ENCODE measurements at places on chromosomes 2 and 18. TPM values are rescaled to one million over a fixed set of nuclear protein-coding genes. Genes with fewer than 3 reads are reported as not detected.
A peak's percentile ranks its signal among the peaks of the same experiment; 100 is the strongest.

DNA sequence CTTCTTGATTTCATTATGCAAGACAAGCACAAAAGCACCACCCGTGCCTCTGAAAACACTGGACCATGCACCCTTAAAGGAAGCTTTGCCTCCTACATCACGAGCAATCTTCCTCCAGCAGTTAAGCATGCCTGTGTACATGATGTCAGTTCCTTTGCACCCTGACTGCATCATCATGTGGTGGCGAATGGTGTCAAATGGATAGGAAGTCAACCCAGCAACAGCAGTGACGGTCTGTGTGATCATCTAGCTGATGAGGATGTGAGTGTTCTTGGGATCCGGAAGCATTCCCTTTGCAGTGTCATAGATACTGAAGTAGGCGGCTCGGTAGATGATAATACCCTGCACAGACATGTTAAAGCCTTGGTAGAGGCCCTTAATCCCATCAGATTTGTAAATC is 240.7 kb upstream of the FAM98A start:
- no peak for DNase-seq
- no peaks in the 10 kb centered on the region for H3K27me3 ChIP-seq
- H3K36me3 ChIP-seq, result no peaks in the 10 kb centered on the region
- H3K27ac ChIP-seq, result no peak overlapping the region
- H3K4me3 ChIP-seq, result no peak overlapping the region

Gene TTN
- 1.3 TPM for polyA plus RNA-seq

DNA sequence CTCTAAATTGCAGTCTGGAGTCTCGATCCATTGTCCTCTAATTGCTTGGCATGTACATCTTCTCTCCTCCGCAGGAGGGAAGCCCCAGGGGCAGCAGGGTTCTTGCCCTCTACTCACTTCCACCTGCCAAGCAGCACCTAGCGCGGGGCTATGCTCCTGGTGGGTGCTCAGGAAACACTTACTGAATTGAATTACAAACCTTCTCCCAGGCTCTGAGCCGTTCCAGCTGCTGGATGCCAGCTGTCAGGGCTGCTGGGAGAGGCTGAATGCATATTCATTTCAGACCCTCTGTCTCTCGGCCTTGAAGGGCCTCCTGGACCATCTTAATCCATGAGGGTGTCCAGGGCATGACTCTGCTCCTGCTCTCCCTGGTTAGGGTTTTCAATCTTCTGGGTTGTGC is 94.0 kb downstream of the CELF4 start:
- DNase-seq, result no peak
- no peaks in the 10 kb centered on the region for H3K36me3 ChIP-seq
- no peaks in the 10 kb centered on the region for H3K4me1 ChIP-seq
- no peak overlapping the region for H3K27ac ChIP-seq

GRCh38 chr2:38556006-38556801 is 46.5 kb downstream of the HNRNPLL start:
- H3K27me3 ChIP-seq, result no peaks in the 10 kb centered on the region
- H3K36me3 ChIP-seq, result peaks cover 2% of the 10 kb centered on the region
- no peak overlapping the region for H3K27ac ChIP-seq
- H3K4me1 ChIP-seq, result no peaks in the 10 kb centered on the region
- H3K4me3 ChIP-seq, result no peak overlapping the region
- DNase-seq, result no peak

Gene PLB1
- 0.58 TPM for polyA plus RNA-seq

DNA sequence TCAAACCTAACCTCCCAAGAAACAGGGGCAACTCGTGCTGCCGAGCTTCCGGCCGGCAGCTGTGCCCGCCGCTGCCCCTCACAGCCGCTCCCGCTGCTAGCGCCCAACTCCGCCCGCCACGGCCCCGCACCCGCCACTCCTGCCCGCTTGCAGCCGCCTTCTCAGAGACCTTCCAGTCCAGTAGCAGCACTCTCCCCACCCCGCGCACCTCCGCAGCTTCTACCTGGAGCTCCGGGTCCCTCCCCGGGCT is 722 bp upstream of the C2orf15 start:
- peak overlapping the region; percentile 73 for H3K4me3 ChIP-seq
- H3K4me1 ChIP-seq, result peaks cover 1% of the 10 kb centered on the region
- H3K36me3 ChIP-seq, result no peaks in the 10 kb centered on the region
- H3K27me3 ChIP-seq, result no peaks in the 10 kb centered on the region
- DNase-seq, result no peak
- H3K27ac ChIP-seq, result no peak overlapping the region

GRCh38 chr2:8297376-8298231 is 384.3 kb upstream of the ID2 start:
- H3K36me3 ChIP-seq, result no peaks in the 10 kb centered on the region
- no peak overlapping the region for H3K27ac ChIP-seq
- no peak overlapping the region for H3K4me3 ChIP-seq
- no peaks in the 10 kb centered on the region for H3K4me1 ChIP-seq
- DNase-seq, result no peak

DNA sequence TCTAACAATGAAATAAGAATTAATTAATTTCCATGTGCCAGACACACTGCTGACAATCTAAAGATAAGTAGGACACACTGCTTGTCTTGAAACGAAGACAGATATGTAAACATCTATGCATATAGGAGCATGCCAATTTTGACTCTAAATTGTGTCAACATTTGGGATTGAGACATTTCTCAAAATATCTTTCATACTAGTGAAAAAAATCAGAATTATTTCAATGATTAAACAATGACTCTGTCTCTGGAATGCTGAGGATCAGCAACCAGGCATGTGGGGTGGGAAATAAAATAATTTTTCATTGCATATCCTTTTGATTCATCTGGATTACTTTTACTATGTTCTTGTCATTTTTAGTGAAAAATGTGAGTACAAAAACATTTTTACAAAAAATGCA is 262.6 kb upstream of the SYT4 start:
- H3K27me3 ChIP-seq, result no peaks in the 10 kb centered on the region
- no peak overlapping the region for H3K27ac ChIP-seq
- H3K4me3 ChIP-seq, result no peak overlapping the region
- no peaks in the 10 kb centered on the region for H3K36me3 ChIP-seq
- no peaks in the 10 kb centered on the region for H3K4me1 ChIP-seq

DNA sequence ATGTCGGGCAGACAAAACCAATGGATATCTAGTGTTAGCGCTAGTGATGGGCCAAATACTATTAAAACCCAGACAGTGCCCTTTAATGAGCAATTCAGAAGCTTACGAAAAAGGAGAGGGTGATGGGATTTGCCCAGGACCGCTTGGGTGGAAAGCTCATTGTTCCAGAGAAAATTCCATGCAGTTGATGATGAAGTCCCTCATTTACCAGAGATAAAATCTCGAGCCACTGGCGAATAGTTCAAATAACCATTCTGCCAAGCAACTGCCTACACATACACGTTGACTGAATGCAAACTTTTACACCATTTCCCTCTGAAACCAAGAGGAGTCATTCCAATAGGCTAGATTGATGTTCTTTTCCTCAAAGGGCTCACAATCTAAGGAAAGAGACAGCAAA is 73.6 kb upstream of the ARL4C start:
- no peak overlapping the region for H3K27ac ChIP-seq
- no peak overlapping the region for H3K4me3 ChIP-seq
- H3K27me3 ChIP-seq, result no peaks in the 10 kb centered on the region
- no peaks in the 10 kb centered on the region for H3K4me1 ChIP-seq
- DNase-seq, result no peak

Gene THSD7B
- not detected for polyA plus RNA-seq
